Activated naive CD8-positive, alpha-beta T cell treated with anti-CD3 and anti-CD28 coated beads for 36 hours (primary cell): ENCODE measurements at places on chromosomes 5 and 9. TPM values are rescaled to one million over a fixed set of nuclear protein-coding genes. Genes with fewer than 3 reads are reported as not detected.

GRCh38 chr9:134653259-134654009 lies 11.8 kb downstream of the COL5A1 start:
- no peak for DNase-seq

DNA sequence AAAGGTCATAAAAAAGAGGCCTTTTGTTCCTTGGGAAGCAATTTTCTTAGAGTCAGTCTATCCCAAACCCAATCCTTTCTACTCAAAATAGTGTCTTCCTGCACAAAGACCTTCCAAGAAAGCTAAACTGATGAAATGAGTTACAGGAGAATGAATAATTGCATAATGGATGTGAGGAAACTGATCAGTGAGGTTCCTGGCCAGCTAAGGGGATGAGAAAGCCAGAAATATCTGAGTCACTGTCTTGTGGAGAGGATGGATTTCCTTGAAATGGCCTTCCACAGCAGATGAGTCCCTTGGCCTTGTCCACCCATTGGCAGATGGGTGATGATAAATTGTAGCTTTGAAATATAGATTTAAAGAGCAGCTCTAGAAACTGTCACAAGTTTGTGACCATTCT lies 756.1 kb downstream of the DNAH5 start:
- no peak for DNase-seq

- DNase-seq = peak; percentile 49
These were observed 133.1 kb downstream of the GABBR2 start for GRCh38 chr9:98575379-98576346.

DNA sequence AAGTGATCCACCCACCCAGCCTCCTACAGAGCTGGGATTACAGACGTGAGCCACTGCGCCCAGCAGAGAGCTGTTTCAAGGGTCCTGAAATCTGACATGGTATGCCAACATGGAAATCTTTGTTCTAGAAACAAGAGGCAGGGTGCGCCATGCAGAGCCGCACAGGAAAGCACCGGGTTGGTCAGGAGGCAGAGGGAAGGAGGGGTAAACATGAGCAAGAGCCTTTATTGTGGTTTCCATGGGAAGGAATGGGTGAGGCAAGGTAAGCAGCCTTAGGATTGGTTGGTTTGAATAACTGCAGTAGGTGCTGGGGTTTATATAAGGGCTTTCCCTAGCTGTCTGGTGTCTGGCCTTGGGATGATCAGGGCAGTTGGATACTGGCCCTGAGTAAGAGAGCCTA lies 5.5 kb upstream of the EXOSC2 start:
- no peak for DNase-seq

DNA sequence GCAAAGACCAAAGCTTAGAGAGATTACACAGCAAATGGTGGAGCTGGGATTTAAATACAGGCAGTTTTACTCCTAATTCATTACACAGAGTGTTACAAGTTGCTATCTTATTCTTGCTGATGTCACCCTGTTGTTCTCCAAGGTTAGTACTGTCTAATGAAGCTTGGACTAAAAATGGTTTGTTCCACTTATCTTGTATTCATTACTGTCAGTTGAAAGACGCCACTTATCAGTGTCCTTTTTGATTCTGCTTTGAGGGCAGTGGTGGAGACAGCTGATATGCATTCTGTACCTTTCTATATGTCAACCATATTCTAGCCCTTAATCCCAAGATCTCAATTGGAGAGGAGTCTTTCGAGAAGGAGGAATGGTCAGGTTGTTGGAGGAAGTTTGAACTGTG lies 14.0 kb upstream of the DENND4C start:
- DNase-seq = no peak

The SLC45A2 gene
- not detected for total RNA-seq

- DNase-seq = no peak
These were observed 111.2 kb downstream of the ADAMTS2 start for GRCh38 chr5:179233909-179234562.

DNA sequence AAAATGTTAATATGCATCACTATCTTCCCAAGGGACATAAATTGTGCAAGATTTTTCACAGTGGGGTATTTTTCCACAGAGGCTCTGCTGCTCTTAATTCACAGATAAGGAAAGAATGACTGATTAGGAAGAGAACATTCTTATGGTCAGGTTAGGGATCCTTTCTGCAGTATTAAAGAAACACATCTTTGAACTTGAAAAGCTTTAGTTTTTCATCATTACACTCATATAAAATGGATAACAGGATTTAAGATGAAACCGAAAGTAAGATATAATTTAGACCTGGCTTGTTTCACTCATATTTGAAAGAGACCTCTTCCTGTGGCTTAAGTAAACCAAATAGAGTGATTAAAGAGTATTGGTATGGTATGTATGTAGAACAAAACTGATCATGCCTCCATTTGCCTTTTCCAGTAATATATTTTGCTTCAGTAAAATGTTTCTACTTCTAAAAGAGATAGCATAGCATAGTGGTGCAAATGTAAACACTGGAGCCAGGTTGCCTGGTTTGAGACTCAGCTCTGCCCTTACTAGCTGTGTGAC lies 160.0 kb downstream of the PRR16 start:
- DNase-seq = no peak

GRCh38 chr9:83182071-83182470 lies 119.1 kb upstream of the RASEF start:
- DNase-seq = no peak

The MEGF10 gene
- total RNA-seq = not detected

DNA sequence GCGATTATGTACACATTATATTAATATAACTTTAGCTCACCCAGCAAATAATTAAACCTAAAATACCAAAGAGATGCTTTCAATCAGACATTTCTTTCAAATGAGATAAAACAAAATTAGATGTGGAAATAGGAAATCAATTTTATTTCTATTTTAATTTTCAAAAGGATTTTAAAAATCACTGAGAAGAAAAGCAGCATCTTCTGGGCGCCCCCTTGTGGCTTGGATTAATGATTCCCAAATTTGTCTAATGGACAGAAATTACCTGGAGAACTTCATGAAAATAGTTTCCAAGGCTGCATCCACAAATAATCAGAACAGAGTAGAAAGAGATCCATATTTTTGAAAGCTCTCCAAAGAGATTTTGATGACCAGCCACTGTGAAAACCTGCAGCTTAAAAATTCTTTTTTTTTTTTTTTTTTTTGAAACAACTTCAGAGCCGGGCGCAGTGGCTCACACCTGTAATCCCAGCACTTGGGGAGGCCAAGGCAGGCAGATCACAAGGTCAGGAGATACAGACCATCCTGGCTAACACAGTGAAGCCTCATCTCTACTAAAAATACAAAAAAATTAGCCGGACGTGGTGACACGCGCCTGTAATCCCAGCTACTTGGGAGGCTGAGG lies 50.9 kb upstream of the CEMIP2 start:
- DNase-seq = no peak

- DNase-seq = no peak
These were observed 90.0 kb downstream of the PDE8B start for GRCh38 chr5:77300451-77300850.

The KIF4B gene
- not detected for total RNA-seq

GRCh38 chr9:93814077-93814956 lies 140.8 kb downstream of the BARX1 start:
- no peak for DNase-seq

The CCDC192 gene
- total RNA-seq = not detected

The PCDHGB1 gene
- not detected for total RNA-seq

- no peak for DNase-seq
These were observed 532.2 kb upstream of the TUSC1 start for GRCh38 chr9:26210338-26210851.

The ANKRD31 gene
- total RNA-seq = 0.99 TPM

GRCh38 chr5:154517181-154517580 lies 39.2 kb upstream of the HAND1 start:
- no peak for DNase-seq

The CDH12 gene
- total RNA-seq = not detected

DNA sequence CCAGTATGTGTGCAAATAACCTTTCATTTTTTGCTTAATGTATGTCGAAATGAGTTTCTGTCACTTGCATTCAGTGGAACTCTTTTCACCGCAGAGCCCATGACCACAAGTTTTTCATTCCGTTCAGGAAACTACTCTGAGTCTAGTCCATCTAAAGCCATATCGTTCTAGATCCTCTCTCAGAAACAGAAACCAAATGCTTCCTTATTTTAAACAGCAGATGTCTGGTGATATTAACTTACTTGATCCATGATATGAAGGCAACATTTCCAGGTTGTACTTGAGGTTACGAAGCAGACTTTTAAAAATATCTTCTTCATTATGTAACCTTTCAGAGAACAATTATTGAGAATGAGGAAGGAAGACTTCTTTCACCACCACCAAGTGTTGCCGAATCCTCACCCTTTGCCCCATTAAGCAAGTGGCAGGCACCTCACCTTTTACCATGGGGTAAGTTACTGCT lies 72.4 kb upstream of the GNAQ start:
- peak; percentile 47 for DNase-seq

The LOX gene
- total RNA-seq = not detected

GRCh38 chr5:157870837-157871834 lies 12.2 kb upstream of the CLINT1 start:
- no peak for DNase-seq

The FNIP1 gene
- 14.9 TPM for total RNA-seq

DNA sequence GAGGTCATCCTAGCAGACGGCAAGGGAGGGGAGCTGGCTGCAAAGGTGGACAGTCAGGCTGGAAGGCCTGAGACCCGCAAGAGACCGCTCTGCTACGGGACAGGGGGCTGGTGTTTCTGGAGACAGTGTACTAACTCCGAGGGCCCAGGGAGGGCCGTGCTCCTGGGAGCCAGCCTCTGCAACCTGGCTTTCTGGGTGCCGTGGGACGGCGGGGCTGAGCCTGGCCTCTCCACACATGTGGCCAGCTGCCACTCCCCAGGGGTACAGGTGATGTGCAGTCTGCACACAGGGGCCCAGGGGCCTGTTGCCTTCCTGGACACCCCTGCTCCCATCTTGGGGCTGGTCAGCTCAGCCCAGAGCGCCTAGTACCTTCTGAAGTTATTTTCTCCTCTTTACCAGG lies 92.2 kb downstream of the MRPL36 start:
- DNase-seq = no peak

GRCh38 chr5:81420039-81420667 lies 26.2 kb upstream of the ACOT12 start:
- DNase-seq = peak; percentile 11

- no peak for DNase-seq
These were observed 324.4 kb downstream of the BRINP1 start for GRCh38 chr9:119044806-119045205.

DNA sequence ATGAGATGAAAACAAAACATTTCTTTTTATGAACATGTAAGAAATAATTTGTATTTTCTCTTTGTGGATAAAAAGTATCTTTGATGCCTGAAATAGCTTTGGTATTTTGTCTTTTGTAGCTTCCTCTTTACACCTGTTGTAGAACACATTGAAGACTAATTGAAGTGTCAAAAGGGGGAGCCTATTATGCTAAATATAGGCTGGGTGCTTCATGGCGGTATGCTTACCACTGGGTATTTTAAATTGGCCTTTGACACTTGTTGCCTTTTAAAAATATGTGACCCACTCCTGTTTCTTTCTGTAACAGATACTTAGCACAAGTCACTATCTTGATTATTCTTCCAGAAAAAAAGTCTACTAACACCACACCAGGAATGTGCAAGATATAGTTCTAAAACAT lies 226.4 kb downstream of the KIAA0825 start:
- no peak for DNase-seq

The SPINK5 gene
- total RNA-seq = not detected

- no peak for DNase-seq
These were observed 308.9 kb downstream of the TLE4 start for GRCh38 chr9:79880626-79881025.

DNA sequence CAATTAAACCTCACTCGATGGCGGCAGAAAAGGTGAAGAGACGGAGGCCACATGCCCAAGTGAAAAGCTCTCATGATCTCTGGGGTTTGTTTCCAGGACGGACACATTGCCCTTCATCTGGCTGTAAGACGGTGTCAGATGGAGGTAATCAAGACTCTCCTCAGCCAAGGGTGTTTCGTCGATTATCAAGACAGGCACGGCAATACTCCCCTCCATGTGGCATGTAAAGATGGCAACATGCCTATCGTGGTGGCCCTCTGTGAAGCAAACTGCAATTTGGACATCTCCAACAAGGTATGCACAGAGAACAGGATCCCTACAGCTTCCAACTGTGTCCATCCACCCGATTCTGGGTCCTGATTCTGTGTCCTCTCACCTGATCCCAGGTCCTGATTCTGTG lies 74.5 kb upstream of the CTSL start:
- no peak for DNase-seq

DNA sequence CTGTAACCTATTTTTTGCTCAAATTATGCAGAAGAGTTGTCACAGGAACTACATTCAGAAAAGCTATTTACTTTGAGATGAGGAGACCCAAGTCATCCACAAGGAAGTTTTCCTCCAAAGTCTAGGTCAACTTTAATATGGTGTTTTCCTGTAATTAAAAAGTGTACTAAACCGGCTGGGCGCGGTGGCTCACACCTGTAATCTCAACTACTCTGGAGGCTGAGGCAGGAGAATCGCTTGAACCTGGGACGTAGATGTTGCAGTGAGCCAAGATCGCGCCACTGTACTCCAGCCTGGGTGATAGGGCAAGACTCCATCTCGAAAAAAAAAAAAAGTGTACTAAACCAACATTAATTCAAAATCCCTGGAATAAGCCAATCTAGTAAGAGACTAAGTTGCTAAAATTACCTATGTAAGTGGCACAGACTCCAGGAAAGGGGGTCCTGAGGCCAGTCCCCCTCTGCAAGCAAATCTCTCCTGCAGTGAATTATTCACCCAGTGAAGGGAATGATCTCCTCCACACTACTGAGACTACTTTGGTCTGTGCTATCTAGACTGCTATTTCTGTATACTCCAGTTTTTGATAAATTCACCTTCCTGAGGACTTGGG lies 38.9 kb downstream of the FNBP1 start:
- DNase-seq = no peak

The TMC1 gene
- total RNA-seq = not detected

- no peak for DNase-seq
These were observed 1.3 kb downstream of the SEC16A start for GRCh38 chr9:136481558-136481957.

- DNase-seq = no peak
These were observed 112.7 kb upstream of the SLC24A2 start for GRCh38 chr9:19901586-19901985.

The MAP3K1 gene
- total RNA-seq = 10.1 TPM

The FPGS gene
- total RNA-seq = 86.3 TPM

The PLPPR1 gene
- total RNA-seq = not detected

The IFNK gene
- total RNA-seq = not detected

DNA sequence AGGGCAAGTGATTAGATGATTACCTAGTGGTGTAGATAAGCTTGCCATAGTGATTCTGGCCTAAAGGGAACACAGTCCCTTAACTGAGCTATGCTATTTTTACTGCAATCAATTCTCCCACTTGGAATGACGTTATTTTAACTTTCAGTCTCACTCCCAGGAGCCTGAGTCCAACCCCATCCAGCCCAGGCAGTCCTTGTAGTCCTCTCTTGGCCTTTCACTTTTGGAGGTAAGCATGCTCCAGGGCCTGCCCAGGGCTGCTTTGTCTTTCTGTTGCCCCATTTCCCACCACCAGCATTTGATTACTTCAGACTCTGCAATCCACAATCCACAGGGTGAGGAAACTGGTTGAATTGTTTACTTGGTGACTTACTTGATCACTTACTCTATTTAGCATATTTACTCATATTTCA lies 233.0 kb downstream of the CD180 start:
- no peak for DNase-seq
